CD4-positive, alpha-beta T cell treated with Interleukin-1 beta for 1 hour (primary cell): ENCODE measurements at places on chromosomes 7 and 10.

- DNase-seq, result no peak
Measured at GRCh38 chr7:46133072-46133471, 212.0 kb upstream of the IGFBP3 start.

GRCh38 chr10:121064491-121064890, 213.3 kb downstream of the WDR11 start:
- DNase-seq, result no peak

DNA sequence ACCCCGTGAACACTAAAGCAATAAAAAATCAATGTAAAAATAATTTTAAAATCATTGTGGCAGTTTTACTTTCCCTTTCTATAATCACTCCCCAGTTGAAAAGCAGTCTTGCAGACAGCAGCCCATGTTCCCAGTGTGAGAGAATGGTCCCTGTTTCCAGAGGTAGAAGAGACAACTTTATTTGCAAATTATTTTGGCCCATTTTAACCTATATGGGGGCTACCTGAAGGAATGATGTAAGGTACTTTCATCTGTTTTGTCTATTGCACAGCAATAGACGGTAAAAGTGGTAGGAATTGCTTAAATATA, 559.8 kb downstream of the ZWINT start:
- DNase-seq, result no peak

DNA sequence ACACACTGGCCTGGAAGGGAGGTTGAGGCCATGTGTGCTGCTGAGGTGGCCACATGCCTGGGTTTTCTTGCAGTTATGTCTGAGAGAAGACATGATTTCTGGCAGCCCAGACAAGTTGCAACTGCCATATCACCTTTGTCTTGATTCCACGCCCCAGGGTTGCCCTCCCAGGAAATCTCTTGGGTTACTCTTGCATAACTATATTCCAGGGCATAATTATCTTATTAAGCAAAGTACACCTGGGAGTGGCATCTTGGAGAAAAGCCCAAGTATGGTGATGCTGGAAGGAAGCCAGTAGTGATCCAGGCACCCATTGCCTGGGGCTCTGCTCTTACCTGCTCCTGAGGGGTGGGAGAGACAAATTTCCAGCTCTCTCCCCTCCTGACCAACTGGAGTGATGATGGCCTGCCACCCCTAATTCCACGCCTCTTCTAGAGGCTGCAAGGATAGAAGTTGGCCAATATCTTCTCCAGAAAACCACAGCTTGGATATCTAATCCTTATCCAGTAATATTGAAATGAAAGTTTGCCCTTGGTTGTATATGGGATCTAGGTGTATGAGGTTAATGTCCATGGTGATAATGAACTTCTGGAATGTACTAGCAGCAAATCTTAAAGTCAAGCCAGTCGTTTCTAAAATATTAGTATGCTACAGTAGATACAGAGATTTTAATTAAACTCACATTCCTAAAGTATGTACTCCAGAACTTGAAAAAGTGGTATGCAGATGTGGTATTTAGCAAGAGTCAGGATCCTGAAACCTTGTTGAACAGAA, 5.0 kb downstream of the AKR1B10 start:
- DNase-seq, result no peak

DNA sequence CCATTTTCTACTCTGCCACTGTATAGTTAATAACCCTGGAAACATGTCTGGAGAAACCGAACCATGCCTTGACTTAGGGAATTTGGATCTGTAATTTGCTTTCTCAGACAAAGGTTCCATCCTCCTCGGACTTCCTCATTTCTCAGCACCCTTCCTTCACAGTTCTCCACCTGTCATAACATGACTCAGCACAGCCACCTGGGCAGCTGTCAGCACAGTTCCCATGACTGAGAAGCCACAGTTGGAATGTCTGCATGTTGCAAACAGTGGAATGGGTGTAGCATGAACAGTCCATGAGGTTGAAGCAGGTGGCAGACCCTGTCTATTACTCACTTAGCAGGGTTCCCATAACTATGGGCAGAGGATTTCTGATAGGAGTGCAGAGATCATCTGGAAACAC, 634 bp upstream of the OR9A4 start:
- peak; percentile 11 for DNase-seq

DNA sequence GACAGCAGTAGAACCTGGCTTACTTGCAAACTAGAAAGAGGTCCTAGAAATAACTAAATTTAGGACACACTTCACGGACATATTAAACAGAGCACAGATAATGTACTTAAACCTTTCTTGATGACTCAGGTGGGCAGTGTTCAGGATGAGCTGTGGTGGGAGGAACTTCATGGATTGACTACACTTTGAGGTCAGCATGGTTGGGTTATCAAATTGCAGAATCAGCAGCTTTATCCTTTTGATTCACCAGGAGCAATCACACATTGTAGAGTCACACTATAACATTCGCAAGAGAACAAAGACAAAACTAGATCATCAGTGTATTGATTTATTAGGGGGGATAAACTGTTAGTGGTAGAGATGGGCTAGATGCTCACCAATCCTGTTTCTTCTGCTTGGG, 38.6 kb upstream of the AGK start:
- DNase-seq, result no peak

DNA sequence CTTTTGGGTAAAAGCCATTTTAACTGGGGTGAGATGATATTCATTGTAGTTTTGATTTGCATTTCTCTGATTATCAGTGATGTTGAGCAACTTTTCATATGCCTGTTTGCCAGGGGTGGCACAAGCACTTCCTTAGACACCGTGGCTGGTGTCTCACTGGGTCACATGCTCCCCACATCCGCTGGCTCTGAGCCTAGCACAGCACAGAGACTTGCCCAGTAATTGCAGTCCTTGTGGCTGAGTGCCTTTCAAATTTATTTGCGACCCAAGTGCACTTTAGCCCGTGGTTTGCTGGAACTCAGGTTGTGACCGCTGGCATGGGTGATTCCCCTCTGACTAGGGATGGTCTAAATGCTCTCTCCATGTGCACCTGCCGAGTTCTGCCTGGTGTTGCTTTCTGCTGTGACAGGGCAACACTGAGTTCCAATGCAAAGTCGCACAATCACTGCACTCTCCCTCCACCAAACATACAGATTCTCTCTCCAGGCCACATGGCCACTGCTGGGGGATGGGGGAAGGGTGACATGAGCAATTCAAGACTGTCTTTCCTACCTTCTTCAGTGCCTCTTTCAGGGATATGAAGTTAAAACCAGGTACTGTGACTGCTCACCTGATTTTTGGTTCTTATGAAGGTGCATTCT, 66.5 kb downstream of the ZNF277 start:
- peak; percentile 10 for DNase-seq

GRCh38 chr7:151173386-151174245, 6.1 kb upstream of the GBX1 start:
- DNase-seq, result no peak

- peak; percentile 64 for DNase-seq
Measured at GRCh38 chr7:77327067-77327931, 88.8 kb downstream of the GSAP start.

GRCh38 chr7:98174334-98175259, 36.6 kb upstream of the BHLHA15 start:
- DNase-seq, result no peak

GRCh38 chr10:88820748-88821401, 18.3 kb downstream of the LIPM start:
- no peak for DNase-seq

- DNase-seq, result no peak
Measured at GRCh38 chr7:44235066-44235465, 34.3 kb downstream of the YKT6 start.

- DNase-seq, result no peak
Measured at GRCh38 chr10:31792745-31793144, 135.9 kb downstream of the ARHGAP12 start.

GRCh38 chr10:5788969-5789368, 24.3 kb downstream of the GDI2 start:
- DNase-seq, result no peak

GRCh38 chr7:112337892-112338291, 112.4 kb upstream of the IFRD1 start:
- no peak for DNase-seq
